ENCODE measurements at places on chromosomes 2 and 18.

- DNase-seq = no peak
Measured at GRCh38 chr2:12651641-12652040, 65.1 kb upstream of the TRIB2 start.

DNA sequence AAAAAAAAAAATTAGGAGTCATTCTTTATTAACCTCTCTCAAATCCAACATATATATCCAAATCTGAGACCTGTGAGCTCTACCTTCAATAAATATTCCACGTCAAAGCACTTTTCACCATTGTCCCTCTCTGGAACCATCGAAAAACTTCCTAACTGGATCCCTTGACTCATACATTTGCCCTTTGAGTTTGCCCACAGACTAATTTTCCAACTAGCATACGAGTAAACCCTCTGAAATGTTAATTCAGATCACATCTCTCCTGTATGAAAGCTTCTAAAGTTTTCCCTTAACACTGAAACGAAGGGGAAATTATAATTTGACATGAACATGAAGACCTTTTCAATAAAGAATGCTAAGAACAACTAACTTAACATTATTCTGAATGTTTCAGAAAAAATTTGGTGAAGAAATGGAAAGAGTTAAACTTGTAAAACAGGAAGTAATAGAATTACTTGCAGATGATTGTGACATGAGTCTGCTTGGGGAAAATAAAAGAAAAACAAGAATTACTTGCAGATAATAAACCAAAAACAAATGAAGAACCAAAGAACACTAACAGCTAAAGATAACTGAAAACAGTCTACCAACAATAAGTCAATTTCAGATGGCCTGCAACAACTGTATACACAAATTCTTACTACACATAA, 110.6 kb downstream of the C2orf74 start:
- DNase-seq = no peak

DNA sequence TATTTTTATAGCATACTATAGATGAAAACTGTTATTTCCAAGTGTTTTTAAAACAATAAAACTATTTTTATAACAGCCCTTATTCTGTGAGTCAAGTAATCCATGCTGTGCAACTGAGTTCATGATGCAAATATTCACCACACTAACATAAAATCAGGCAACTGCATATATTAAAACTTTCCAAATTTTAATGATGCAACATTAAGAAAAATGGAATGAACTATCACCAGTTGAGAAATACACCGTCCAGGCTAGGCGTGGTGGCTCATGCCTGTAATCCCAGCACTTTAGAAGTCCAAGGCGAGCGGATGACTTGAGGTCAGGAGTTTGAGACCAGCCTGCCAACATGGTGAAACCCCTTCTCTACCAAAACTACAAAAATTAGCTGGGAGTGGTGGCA, 114.5 kb downstream of the CDH2 start:
- no peak for DNase-seq

- DNase-seq = no peak
Measured at GRCh38 chr2:100624536-100624935, 61.7 kb downstream of the PDCL3 start.

DNA sequence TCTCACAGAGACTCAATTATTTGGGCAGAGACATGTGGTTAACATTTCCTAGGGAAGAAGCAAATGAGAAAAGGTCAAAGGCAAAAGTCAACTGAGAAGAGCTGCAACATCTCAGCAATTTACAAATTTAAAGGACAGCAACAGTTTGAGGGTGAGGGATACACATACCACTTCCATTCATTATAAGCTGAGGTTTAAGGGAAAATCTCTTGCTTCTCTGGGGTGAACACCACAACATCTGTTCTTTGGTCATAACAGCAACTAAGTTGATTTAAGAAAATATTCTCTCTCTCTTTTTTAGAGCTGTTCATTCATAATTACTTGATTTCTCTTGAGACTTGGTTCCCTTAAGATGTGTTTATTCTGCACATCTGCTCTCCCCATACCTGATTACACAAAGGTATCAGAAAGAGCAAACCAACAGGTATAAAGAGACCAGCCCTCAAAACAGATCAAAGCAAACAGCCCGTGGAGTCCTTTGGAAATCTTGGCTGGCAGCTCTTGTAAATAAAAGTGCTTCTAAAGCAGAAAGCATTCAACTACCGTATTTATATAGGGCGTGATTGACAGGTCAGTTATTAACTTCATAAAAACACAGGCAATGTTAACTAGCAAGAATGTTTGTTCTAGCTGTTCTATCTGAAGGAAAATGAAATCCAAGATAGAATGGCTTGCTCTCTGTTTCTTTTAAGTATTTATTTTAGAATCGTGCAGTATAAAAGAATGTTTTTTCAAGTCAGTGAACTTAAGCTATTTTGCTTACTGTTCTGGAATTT, 132.8 kb downstream of the THADA start:
- no peak for DNase-seq

GRCh38 chr2:151476287-151476686, 66.6 kb downstream of the RIF1 start:
- DNase-seq = no peak

DNA sequence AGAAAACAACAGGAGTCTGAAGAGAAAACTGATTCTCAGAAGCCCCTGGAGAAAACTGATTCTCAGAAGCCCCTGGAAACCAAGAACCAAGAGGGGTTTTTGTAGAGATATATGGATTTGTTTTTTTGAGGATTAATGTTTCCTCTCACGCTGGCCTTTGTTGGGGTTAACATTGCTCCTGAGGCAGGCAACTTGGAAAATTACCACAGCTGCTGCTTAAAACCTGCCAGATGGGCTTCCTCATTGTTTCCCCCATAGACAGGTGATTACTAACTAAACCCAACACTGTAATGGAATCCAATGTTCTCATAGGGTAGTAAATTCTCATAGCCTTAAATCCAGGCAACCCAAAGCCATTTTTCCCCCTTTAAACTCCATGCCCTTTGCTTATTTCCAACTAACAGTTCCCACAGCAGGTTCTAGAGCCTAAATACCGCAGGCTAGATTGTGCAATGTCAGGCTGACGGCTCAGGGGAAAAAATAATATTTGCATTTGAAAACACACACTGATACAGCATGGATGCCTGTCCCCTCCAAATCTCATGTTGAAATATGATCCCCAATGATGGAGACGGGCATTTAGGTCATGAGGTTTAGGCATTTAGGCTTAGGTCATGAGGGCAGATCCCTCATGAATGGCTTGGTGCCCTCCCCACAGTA, 272.3 kb upstream of the PKDCC start:
- DNase-seq = no peak

DNA sequence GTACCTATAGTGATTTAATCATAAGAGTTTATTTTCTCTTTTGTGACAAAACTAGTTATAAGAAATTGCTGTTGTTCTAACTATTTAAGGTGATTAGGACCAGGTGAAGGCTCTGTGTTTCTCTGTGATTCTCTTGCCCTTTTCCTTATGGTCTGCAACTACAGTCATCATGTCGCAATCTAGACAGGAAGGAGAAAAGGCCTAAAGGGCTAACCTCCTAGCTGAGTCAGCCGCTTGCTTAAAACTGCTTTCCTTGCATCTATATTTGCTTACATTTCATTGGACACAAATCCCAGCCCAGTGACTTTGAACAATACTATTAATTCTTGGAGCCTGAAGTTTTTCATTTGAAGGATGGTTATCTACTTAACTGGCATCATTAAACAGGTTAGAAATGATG, 93.1 kb downstream of the PIK3C3 start:
- DNase-seq = peak; percentile 91

- DNase-seq = no peak
Measured at GRCh38 chr2:117789505-117789904, 25.0 kb upstream of the DDX18 start.

DNA sequence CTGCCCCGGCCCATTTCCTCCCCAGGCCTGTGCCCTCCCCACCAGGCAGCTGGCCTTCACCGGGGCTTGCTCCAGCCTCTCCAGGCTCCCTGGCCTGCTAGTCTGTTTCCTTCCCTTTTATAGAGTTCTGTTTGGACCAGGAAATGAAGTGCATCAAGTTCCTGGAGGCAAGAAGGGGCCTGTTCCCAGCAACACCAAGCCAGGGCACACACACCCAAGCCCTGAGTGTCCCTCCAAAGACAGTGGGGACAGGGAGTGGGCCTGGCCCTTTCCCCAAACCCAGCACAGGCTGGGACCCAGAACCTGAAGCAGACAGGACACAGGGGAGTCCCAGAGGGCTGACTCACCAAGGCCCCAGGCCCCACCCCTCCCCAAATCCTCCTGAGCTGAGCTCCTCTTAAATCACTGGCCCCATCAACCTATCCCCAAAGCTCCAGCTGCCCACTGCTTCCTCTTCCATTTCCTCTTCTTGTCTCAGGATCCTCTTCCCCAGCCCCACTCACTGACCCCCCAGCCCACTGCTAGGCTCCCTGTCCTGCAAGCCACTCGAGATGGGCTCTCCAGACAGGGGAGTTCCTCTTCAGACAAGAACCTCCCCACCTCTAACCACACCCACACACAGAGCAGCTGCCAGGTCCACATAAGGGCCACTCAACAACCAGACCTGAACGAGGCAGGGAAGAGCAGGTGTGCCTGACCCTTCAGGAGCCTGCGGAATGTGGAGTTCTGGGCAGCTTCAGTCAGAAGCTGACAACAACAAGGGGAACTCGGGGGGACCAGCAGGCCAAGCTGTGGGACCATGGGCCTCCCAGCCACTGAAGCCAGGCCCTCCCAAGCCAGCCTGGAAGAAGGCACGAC, 74.2 kb downstream of the TNS1 start:
- DNase-seq = no peak

DNA sequence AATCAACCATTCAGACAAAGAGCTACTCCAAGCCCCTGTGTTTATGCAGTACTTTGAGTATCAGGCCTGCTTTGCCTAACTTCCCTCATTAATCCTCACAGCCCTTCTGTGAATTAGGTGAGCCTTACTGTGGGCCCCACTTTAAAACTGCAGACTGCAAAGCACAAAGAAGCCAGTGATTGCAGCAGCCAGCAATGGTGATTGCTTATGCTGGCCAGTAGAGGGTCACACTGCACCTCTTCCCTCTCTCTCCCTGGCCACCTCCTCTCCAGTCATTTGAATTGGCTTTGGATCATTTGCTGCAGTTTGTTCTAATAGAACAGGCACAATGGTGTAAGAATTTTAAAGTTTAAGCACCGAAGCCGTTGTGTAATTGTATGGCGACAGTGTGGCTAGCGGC, 229.9 kb downstream of the AGPS start:
- DNase-seq = no peak

DNA sequence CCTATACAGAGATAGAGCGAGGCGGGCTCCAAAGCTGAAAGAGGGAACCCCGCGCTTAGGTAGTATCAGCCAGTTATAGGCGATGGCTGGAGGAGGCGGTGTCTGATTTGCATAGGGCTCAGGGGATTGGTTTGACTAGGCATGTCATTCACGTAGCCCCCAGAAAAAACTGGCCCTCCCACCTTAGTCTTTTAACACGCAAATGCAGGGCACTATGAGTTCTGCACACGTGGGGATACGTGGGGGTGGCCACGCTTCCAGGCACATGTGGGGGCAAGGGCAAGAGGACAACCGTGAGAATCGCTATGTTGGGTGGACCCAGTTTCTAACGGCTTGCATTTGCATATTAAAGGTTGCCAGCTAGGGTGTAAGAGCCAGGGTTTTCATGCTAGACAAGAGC, 56.7 kb upstream of the MSTN start:
- DNase-seq = no peak

DNA sequence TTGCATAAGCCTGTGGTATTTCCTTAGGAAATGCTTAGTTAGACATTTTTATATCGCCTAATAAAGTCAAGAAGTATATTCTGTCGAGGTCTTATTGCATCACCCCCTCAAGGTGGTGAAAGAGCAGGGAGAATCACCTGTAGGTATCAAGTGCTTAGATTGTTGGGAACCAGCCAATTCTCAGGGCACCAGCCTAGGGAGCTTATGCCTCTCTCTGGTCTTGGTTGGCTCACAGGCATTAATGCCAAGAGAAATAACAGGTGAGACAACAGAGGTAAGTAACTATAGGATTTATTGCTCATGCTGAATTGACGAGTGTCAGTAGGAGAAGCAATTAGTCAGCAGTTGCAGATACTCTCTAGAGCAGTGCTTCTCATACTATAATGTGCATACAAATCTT, 663.3 kb upstream of the ZNF804A start:
- DNase-seq = no peak

- DNase-seq = peak; percentile 92
Measured at GRCh38 chr2:8677646-8678592, 3.9 kb upstream of the ID2 start.

- peak; percentile 38 for DNase-seq
Measured at GRCh38 chr2:152506843-152507242, 171.9 kb downstream of the FMNL2 start.
